Fibroblast of gingiva (primary cell): ENCODE measurements at places on chromosomes 3 and 15.

- no peak for DNase-seq
Measured at GRCh38 chr3:132079147-132079546, 44.3 kb upstream of the CPNE4 start.

GRCh38 chr3:171514466-171514865 lies 54.3 kb upstream of the TNIK start:
- DNase-seq: no peak

GRCh38 chr3:141477224-141477623 lies 9.6 kb upstream of the RASA2 start:
- DNase-seq: peak; percentile 13

- no peak for DNase-seq
Measured at GRCh38 chr3:145377301-145377700, 783.7 kb downstream of the PLOD2 start.

GRCh38 chr15:82858932-82859331 lies 49.5 kb downstream of the WHAMM start:
- DNase-seq: no peak
